ENCODE measurements at places on chromosomes 5 and 9.

DNA sequence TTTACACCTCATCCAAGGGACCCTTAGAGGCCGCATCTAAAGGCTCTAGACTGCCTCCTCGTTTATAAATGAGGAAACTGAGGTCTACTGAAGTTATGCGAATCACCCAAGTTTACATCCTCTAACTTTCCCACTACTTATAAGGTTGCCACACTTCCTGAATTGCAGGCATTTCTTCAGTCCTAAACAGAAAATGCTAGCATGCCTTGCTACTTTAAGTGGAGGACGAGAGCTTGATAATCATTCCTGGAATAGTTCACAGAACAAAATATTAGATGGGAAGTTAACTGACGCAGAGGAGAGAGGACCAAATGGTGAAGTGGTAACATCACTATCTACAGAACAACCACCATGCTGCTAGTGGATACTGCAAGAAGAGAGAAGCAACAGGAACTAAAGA lies 85.8 kb downstream of the GNAQ start:
- no peak for DNase-seq

- DNase-seq, result no peak
Measured at GRCh38 chr5:89064736-89065135, 181.8 kb upstream of the MEF2C start.

DNA sequence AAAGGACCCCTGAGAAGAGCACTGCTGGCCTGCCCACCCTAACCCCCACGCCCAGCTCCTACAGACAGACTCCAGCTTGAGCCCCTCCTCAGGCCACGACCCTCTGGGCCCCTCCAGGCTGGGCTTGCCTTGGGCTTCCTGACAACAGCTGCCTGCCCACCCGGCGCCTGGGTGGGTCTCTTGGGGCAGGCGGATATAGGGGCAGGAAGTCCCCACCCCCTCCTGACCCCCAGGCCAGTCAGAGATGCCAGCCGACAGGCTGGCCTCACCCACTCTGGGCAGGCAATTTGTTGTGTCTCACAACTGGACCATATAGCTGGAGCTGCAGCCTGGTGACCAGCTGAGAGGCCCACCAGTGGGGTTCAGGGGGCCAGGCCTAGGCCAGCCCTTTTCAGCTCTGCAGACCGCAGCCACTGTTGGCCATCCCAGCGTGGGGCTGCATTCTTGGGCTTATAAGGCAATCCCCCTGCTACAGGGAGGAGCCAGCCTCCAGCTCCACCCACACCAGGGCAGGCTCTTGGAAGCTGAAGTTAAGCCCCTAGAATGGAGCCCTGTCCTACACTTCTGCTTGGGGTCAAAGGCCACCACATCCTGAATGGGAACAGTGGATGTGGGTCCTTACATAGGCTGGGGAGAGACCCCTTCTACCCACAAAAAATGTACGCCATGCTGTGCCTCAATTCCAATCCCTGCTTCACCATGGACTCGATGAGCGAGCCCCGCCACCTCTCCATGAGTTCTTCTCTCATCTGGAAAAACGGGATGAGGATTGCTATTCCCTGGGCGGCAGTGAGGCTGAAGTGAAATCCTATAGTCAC lies 2.0 kb downstream of the PDLIM7 start:
- DNase-seq, result peak; percentile 57

- no peak for DNase-seq
Measured at GRCh38 chr5:58932057-58932612, 349.3 kb downstream of the RAB3C start.

DNA sequence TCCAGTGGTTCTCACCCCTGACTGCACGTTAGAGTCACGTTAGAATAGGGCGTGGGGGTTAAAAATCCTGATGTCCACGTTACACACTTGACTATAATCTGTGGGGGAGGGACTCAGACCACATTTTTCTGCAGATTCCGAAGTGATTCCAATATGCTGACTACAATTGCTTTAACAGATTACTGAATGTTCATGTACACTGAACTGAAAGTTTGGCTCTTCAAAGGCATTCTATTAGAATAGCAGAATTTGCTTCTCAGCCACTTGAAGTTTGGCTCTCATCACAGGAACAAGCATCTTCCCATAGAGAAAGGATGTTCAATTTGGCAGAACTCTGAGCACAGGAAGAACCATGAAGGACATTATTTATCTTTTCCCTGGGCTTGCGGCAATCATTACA lies 84.5 kb downstream of the HAPLN1 start:
- DNase-seq, result no peak

- DNase-seq, result no peak
Measured at GRCh38 chr5:61279725-61280124, 52.3 kb upstream of the ZSWIM6 start.

- peak; percentile 69 for DNase-seq
Measured at GRCh38 chr5:111278858-111279504, 54.8 kb downstream of the CAMK4 start.

- no peak for DNase-seq
Measured at GRCh38 chr5:6228257-6229250, 149.8 kb downstream of the MED10 start.

- DNase-seq, result no peak
Measured at GRCh38 chr5:39440958-39441624, 16.3 kb upstream of the DAB2 start.

DNA sequence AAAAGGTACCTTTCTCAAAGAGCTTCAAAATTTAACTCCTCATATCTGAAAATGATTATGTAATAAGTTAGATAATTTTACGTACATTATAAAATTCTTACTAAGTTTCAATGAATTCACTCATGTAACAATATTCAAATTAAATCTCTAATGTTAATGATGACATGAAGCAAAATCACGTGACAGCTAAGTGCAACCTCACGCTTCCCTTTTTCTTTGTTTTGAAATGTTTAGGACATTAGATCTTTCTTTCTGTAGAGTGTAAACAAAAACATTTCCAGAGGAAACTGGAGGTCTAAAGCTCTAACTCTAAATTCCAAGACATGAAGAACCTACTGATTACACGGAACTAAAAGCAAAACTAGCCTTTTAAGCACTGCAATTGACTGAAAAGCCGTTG lies 227.3 kb upstream of the TBCA start:
- no peak for DNase-seq

- DNase-seq, result no peak
Measured at GRCh38 chr9:115146581-115147021, 28.6 kb upstream of the TNC start.

- DNase-seq, result no peak
Measured at GRCh38 chr9:95511616-95511931, 5.2 kb downstream of the PTCH1 start.

GRCh38 chr9:78021697-78022096 lies 9.9 kb downstream of the GNAQ start:
- no peak for DNase-seq

DNA sequence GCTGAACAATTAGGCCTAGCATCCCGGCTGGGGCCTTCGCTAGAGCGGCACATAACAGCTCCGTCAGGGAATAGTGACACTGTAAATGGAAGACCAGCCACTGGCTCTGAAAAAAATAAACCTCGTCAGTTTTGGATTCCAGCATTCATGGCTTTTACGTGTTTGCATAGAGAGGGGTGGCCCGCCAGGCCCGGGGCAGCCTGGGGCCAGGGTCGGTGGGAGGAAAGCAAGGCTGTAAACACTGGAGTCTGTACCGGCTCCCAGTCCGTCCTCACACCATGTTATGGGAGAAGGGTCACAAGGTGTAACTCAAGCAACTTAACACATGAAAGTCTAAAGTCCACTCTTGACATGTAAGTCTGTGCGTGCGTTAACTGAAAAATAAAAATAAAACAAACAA lies 11.2 kb downstream of the CCNI2 start:
- no peak for DNase-seq

DNA sequence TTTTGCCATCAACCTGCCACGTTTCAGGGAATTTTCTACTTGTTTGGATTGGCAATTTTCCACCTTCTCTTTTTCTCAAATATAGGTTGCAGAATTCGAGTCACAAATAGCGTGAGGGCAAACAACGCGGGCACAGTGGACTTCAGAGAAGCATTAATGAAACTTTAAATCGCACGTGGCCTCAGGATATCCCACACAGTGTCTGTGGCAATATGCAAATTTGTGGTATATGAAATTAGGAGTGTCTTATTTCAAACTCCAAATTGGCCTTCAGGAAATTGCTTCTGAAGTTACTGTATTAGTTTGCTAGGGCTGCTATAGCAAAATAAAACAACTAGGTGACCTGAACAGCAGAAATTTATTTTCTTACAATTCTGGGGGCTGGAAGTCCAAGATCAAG lies 91.2 kb downstream of the MTRR start:
- no peak for DNase-seq

GRCh38 chr5:176601901-176602482 lies 8.0 kb downstream of the GPRIN1 start:
- DNase-seq, result no peak

DNA sequence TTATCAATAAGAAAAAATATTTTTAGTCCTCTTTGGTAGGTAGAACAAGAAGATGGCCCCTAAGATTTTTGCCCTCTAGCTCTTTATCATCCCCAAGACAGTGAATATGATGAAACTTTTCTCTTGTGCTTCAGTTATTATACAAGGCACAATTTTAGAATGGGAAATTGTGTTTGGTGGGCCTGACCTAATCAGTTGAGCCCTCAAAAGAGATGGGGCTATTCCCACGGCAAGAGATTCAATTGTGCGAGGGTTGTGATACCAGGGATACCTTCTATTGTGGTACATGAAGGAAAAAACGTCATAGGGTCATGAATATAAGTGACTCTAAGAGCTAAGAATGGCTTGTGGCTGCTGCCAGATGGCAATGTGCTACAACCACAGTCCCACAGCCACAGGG lies 94.0 kb upstream of the COX7C start:
- DNase-seq, result no peak

- peak; percentile 26 for DNase-seq
Measured at GRCh38 chr5:75656311-75657003, 45.2 kb downstream of the ANKDD1B start.

- no peak for DNase-seq
Measured at GRCh38 chr9:87350915-87351314, 146.8 kb upstream of the DAPK1 start.

- DNase-seq, result no peak
Measured at GRCh38 chr5:178291969-178292825, 59.6 kb upstream of the PHYKPL start.

DNA sequence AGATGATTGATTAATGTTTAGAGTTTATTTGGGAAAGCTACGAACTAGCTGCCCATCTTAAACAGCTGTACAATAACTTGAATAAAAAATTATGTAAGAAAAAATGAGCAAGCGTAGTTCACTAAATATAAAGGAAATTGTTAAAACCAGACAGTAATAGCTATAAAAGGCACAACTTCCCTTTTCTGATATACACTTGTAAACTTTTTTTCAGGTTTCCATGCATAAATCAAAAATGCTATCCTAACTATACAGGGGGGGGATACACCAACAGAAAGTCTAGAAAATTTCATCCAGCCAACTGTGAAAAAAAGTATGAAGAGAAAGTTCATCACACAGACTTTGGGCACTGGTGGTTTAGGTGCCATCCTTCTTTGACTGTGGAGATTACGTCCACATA lies 122.3 kb downstream of the NR3C1 start:
- no peak for DNase-seq

DNA sequence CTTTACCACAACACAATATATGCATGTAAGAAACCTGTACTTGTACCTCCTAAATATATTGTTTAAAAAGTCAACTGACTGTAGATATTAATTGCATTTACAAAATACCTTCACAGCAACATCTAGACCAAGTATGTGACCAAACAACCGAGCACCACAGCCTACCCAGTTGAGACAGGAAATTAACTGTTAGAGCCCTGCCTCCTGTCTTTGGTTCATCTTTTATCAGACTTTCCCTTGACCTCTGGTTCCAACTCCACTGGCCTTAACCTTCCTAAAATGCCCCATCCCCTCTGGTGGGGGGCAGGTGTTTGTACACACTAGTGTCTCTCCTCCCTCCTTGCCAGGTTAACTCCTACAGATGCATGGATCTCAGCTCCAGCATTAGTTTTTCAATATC lies 155.0 kb upstream of the PANK3 start:
- no peak for DNase-seq

DNA sequence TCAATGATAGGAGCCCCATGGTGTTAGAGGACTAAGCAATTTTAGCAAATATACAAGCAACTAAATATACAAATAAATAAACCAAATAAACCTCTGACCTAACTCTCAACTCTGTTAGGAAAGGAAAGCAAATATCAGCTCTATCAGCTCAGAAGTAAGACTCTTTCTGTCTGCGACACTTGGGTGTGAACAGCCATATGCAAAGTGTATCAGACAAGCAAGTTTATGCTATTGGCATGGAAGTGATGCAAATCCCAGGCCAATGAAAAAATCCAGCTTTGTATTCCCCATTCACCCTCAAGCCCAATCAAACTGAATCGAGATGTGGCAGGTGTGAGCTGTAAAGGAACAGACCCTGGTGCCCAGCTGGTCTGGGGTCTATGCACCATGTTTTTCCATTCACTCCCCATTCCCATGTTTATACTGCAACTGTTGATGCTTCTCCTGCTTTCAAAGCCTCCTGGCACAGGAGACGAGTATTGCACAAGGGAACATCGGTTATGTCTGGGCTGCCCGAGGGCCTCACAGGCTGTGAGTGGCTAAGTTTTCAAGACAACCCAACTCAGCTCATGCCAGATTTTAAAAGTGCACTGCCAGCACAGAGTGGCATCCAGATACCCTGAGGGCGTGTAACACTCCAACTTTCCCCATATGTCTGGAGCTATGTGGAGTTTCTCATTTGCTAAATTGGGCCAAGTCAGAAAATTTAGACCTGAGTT lies 73.1 kb downstream of the FEM1C start:
- no peak for DNase-seq

DNA sequence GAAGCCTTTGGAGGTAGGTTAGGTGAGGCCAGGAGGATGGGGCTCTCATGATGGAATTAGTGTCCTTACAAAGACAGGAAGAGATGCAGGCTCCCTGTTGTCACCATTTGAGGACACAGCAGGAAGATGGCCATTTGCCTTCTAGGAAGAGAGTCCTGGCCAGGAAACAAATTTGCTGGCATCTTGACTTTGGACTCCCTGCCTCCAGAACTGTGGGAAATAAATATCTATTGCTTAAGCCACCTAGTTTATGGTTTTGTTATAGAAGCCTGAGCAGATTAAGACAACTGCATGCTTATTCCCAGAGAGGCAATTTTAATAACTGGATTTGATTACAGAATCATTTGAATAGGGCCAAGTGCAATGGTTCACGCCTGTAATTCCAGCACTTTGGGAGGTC lies 50.5 kb upstream of the EPB41L4B start:
- no peak for DNase-seq

DNA sequence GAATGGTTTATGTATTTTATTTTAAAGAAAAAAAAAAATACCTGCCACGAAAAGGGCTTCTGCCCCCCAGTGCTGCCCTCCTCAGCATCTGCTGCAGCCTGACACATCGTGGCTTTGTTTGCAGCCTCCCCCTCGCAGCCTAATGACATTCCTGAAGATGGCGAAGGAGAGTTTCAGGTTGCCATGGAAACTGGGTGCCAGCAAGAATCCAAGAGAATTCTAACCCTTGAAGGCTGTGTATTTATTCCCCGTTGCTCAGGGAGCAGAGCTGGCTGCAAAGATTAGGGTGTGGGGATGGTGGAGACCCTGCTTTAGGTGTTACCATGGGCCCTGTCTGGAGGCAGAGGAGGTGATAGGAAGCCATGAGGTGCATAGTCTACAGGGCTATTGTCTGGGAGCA lies 126.6 kb downstream of the NSG2 start:
- no peak for DNase-seq
